Transverse colon (tissue), 4 donors: ENCODE measurements at places on chromosomes 16 and 17. TPM values are rescaled to one million over a fixed set of nuclear protein-coding genes. Genes with fewer than 3 reads are reported as not detected.

DNA sequence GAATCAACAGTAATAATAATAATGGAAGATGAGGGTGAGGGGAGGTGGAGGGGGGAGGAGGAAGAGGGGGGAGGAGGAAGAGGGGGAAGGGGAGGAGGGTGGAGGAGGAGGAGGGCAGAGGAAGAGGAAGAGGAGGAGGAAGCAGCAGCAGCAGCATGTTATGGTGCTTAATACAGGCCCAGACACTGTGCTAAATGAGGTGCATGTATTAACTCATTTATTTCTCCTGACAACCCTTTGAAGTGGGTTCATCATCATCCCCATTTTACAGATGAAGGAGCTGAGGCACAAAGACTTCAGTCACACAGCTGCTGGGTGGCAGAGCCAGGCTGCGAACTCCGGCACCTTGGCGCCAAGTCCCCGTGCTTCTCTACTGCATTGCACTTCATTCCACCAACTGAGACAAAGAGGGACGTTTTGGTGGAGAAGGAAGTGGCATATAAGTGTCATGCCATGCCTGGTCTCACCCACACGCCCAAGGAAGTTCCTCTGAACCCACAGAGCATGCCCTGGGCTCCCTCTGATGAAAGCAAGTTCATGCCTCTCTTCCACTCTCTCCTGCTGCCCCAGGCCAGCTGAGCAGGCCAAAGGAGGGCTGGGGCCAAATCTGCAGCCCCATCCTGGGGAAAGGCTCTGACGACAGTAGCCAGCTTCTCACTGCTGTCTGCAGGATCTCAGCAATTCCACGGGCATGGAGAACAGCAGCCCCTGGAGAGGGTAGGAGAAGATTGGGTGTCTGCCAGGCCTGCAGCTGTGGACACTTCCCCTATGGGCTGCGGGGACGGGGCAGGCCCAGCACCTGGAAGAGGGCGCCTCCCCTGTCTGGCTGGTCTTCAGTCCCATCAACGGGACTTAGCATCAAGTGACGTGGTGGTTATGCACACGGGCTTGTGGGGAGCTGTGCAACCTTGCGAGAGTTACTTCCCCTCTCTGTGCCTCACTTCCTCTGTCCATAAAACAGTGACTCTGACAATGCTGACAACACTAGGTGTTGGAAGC is 21.8 kb downstream of the XYLT1 start:
- DNase-seq: peak; percentile 25

- no peak for DNase-seq
These were observed 31.7 kb downstream of the PIK3R6 start for GRCh38 chr17:8835631-8836364.

GRCh38 chr17:56597495-56597990 is 4.0 kb downstream of the NOG start:
- no peak for DNase-seq

DNA sequence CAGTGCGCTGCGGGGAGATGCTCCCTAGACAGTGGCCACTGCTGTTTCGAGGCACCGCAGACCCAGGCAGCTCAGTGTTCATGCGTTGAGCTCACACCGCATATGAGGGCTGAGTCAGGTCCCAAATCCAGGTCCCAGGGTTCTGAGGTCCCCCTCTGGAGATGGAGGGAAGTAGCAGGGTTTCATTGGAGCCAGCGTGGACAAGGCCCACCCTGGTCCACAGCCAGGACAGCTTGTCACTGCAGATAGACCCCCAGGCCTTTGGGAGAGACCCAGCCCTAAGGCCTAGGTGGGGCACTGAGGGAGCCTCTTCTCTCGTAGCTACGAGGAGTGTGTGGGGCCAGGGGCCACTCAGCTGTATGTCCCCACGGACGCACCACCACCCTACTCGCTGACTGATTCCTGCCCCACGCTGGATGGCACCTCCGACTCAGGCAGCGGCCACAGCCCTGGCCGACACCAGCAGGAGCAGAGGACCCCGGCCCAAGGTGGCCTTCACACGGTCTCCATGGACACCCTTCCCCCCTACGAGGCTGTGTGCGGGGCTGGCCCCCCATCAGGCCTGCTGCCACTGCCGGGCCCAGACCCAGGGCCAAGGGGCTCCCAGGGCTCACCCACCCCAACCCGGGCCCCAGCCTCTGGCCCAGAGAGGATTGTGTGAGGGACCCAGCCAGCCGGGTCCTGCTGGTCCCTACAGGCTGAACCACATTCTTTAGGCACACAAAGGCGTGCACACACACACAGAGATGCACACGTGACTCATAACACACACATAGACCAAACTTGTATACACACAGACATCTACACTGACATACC is 53.4 kb downstream of the BEAN1 start:
- no peak for DNase-seq

DNA sequence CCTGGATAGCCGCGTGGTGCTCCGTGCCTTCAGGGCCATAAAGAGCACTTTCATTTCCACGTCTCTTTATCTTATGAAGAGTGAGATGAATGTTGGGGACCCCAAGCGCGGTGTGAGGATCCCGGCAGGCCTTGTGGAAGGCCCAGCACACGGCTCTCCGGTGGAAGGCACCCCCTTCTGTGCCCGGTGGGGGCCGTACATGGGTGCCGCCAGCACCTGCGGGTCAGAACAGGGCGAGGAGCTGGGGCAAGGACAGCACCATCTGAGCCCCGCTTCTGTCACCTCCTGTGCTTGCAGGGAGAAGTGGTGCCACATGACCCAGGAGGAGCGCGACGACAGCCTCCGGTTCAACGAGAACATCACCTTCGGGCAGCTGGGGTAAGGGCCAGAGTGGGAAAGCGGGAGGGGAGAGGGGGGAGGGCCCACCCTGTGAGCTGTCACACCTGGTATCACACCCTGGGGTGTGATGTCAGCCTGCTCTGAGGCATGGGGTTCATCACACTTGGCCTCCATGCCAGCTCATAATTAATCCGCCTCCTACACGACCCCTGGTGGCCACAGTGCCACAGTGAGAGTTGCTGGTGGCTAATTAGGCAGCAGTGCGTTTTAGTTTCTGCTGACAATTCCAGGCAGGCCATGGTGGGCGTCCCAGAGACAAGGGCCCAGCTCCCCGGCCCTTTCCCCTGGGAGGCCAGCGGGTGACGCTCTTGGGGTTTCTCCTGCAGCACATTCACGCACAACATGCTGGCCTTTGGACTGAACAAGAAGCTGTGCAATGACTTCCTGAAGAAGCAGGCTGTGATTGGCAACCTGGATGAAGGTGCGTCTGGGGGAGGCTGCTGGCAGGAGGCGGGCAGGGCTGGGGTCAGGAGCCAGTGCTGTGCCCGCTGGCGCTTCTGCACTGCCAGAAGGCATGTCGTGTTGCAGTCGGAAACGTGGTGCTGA is 25.7 kb downstream of the CIBAR2 start:
- peak; percentile 77 for DNase-seq

GRCh38 chr17:511833-512251 is 159.2 kb upstream of the RPH3AL start:
- no peak for DNase-seq

DNA sequence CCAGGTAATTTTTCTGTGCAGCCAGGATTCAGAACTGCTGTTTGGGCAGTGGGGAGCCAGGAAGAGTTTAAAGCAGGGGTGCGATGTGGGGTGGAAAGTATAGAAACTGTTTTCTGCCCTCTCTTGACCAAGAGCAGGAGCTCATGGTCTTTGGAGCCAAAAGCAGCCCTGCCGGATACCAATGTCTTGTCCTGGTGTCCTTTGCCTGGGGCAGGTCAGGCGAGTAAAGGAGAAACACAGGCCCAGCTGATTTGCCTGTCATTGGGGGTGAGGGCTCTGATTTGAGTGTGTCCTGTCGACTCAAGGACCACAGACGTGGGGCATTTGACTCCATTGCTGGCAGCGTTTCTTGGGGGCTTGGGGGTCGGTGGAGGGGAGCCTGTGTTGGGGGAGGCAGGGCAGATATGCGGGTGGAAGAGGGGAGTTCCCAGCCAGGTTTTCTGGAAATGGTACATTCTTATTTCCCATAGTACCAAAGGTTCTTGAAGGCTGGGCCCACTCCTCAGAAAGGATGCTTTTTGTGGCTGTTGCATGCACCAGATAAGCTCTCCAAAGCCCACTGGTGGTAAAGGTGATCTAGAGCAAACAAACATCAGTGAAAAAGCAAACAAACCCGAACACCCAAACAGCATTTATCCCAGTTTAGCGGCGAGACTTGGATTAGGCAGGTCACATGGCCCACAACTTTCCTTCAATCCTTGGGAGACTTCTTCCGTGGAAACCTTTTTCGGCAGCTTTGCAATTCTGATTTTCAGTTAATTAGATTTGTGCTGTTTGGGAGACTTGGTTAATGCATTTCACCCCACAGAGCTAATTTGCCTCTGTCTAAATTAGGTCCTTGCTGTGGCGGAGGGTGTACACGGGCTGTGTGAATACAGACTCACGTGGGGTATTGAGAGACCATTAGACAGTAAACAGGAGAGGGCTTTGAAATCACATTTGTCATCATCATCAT is 59.0 kb downstream of the MSI2 start:
- no peak for DNase-seq

CLEC19A gene
- total RNA-seq: not detected

GRCh38 chr17:83173914-83174361 is 94.5 kb downstream of the METRNL start:
- no peak for DNase-seq

DNA sequence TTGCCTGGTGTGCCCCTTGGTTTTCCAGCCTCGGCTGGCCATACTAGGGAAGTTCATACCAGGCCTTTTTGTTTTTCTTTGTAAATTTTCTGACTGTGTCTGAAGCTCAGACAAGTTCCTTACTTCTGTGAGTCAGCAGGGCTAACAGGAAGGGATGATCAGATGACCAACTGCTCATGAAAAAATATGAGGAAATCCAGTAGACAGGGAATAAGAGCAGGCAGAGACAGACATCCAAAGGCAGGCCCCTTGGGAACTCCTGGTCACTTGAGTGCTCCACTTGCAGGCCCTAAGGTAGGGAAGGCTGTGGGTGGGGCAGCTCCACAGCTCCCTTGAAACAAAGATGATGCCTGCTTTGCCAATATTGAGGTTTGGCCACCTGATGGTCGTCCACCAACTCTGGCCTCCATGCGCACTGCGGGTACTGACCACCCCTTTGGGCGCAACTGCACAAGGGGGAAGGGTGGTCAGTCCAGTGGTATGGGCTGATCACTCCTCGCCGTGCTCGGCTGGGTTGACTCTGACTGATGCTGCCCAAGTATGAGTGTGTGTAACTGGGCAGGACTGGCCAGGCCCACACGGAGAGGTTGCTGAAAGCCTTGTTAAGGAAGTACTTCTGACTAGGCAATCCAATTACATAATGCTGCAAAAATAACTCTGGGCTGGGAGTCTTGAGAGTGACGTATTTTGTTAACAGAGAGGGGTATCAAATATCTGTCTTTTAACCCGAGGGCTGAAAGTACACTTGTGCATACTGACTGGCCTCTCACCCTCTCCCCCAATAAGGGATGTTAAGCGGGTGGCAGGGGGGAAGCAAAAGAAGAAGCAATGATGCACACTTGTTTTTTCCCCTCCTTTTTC is 20.8 kb upstream of the ZFHX3 start:
- DNase-seq: peak; percentile 57

CD300LB gene
- 0.41 TPM for total RNA-seq

DNA sequence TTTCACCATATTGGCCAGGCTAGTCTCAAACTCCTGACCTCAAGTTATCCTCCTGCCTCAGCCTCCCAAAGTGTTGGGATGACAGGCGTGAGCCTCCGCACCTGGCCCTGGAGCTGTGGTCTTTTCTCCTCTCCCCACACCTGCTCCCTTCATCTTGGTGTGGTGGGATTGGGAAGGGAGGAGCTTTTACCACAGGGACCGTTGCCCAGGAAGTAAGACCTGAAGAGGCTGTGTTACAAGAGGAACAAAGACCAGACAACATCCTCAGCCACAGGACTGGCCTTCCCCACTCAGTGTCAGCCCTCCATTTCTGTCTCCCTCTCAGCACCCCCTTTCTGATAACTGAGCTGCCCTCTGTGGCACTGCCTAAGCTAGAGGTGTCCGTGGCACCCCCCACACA is 9.4 kb upstream of the C17orf113 start:
- no peak for DNase-seq

GRCh38 chr16:47477679-47478078 is 16.5 kb downstream of the PHKB start:
- DNase-seq: no peak
